ENCODE measurements at places on chromosomes 4 and X. TPM values are rescaled to one million over a fixed set of nuclear protein-coding genes. Genes with fewer than 3 reads are reported as not detected.

DNA sequence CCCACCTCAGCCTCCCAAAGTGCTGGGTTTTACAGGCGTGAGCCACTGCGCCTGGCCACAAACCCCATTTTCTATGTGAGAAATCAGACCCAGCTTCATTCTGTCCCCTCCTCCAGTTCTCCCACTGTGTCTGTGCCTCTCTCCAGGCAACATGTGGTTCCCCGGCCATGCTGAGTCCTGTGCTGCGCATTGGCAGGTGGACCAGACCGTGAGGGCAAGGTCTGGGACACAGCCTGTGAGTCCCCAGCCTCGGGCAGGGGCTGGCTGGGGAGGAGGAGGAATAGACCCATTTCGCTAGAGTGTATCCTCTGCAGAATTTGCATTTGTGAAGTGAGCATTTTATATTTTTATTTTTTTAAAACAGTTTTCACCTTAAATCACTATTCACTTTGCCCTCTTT lies 21.5 kb upstream of the CLDN24 start:
- no peak for DNase-seq

DNA sequence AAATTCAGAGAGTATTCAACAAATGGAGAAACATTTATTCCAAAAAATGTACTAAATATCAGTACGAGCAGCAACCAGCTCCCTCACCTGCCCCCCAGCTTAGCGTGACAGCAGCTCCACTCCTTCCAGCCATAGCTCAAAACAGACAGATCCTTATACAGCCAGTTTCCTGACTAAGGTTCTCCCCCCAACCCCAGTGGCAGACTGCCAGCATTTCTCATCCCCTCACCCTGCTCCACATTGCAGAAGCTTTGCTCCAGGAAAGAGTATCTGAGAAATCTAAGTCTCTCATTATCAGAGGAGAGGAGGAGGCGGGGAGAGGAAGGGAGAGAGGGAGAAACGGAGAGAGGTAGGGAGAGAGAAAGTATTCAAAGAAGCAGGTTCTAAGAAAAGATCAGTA lies 53.3 kb upstream of the PASD1 start:
- no peak for DNase-seq

DNA sequence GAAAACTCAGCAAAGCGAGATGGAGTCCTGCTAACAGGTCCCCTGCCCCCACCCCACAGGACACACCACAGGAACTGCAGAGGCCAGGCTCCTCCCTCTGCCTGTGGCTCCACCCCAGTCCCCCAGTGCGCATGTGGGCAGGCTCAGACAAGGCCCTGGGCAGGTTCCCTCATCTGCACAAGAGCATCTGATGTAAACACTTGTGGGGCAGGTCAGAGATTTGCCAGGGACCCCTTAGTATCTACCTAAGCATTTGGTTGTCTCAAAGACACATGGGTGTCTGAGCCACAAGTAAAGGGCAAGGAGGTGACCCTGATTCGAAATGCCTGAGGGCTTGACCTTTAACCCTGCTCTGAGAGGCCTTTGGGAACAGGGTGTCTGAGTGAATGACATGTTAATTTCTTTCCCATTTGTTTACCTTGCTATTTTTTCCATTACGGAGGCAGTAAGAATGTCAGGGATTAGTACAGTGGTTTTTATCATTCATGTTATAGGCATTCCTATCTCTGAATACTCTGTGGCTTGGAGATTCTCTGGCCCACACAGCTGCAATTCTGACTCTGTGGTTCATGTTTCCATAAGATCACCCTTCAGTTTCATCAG lies 85.3 kb downstream of the ZNF518B start:
- DNase-seq = no peak

DNA sequence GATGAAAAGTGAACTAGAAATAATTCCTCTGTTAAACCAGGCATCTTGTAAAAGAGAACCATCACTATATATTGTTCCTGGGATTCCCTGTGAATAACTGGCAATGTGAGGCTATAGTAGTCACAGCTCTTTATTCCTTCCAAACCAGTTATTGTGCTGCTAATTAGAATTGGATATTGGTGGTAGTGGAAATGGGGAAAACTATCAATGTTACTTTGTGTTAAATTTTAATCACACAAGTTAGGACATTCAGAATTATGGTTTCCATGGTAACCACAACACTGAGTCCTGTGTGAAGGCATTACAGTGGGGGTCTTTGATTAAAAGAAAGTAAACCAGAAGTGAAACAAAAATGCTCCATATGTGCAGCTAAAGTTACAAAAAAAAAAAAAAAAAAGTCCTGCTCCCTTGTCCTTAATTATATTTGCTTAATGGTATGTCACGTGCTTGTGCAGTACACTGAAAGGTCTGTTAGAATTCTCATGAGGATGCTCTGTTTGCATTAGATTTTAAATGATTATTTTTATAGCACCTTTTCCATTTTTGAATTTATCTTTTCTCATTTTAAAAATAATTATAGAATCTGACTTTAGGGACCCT lies 200.4 kb downstream of the ADGRL3 start:
- DNase-seq = no peak

DNA sequence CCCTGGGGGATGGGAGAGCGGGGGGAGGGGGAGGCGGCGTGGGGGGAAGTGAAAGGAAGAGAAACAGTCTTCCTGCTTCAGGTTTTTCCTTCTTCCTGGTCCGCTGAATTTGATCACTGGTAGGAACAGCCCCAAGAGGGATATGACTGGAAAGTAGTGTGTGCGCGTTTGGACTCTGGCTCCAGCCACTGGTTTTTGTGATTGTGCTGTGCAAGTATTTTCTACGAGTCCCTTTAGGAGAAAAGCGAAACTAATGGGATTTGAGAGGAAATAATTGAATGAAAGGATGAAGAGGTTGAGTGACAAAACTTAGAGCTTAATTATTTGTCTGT lies 836 bp downstream of the PRRG1 start:
- DNase-seq = no peak

DNA sequence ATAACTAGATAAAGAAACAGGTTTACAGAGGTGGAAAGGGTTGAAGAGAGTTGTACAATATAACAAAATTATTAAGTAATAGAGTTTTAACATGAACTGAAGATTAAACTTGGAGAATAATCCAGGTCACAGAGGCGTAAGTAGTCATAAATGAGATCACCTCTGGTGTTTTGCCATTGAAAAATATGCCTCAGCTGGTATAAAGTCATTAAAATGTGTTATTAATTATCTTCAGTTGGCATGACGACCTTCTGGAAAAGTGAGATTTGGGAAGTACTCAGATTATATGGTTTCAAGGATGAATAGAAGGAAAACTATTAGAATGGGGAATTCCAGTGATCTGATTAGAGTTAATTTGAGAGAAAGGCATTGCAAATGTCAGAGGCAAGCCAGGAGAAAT lies 237.5 kb upstream of the ANXA10 start:
- DNase-seq = no peak

- no peak for DNase-seq
Measured at GRCh38 chrX:150269605-150270254, 93.4 kb upstream of the MAMLD1 start.

GRCh38 chr4:675036-675882 lies 917 bp downstream of the MYL5 start:
- no peak for DNase-seq

DNA sequence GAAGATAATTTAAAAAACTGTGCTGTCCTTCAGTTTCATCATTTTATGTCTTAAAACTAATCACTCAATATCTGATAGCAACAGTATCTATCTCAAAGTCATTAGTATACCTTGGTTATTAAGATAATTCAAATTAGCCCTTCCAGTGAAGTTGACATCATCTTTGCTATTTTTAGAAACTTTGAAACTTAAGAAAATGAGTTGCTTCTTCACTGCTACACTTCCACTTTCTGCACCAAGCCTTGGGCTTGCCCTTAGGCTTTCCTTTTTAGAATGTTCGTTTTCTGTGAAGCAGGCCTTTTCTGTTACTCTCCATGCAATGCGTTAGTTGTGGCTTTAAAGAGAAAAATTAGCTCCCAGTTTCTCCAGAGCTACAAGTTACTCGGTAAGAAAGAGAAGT lies 4.4 kb upstream of the VAMP7 start:
- DNase-seq = no peak

DNA sequence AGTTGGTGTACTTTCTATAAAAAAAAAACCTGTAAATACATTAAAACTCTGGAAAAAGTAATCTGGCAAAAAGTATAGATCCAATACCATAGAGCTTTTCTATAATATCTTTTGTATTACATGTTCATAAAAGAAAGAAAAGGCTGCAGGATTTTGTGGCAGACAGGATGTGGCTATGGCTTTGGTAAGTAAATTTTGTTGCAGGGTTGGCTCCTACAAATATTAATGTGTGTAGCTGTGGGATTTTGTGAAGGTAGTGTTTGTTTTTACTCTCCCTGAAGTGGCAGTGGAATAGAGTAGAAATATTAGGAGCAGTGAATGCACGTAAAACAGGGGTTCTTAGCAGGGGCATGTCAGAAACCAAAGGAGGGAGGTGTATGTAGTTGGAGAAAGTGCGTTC lies 84.8 kb downstream of the TSPAN7 start:
- DNase-seq = no peak

DNA sequence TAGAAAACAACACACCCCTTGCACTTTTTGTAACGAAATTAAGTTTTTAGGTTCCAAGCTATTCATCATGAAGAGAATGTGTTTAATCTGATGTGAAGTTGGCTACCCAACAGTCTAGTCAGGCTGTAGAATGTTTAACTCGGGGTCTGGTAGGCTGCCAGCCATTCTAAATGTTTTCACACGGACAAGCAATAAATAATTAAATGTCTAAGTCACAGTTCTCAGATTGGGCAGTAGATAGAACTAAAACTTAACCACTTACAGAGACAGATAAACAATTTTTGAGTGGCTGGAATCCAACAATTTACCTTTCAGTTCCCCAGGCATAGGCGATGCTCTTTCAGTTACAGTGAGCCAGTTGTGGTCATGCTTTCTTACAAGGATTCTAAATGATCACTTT lies 66.5 kb downstream of the CHIC2 start:
- DNase-seq = no peak

DNA sequence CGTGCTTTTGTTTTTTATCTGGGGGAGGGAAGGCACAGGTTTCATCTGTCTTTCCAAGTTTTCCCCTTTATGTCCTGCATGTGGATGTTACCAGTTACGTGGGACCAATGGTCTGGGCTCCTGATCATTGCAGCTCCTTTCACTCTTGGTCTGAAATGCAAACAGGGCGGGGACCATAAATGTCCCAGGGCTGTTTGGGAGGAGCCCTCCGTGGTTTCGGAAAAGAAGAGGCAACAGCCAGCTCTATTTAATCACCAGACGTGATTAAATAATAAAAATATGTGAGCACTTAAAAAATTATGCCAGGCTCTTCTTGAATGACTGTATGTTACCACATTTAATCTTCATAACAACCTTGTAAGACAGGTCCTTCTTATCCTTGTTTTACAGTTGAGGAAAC lies 30.8 kb upstream of the C1GALT1C1 start:
- DNase-seq = no peak

DNA sequence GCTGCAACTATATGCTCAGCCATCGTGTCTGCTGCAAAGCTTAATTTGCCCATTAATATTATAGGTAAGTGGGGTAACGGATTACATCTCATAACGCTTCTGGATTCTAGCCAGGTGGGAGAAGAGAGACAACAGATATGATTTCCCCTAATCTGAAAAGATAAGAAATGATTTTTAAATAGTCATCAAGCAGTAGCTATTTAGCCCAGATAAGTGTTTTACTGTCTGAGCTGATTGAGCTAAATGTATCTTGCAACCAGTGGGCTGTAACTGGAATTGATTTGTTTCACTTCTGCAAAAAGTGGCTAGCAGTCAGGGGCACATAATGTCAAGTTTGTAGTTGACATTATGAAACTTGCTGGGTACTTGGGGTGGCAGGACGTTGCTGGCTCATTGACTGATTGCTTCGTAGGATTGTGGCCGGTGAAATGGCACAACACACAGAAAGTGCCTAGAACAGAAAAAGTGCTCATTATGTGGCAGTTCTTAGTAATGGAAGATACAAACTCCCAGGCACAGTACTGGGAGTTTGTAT lies 18.5 kb downstream of the LAP3 start:
- DNase-seq = no peak

- no peak for DNase-seq
Measured at GRCh38 chrX:43121637-43122036, 343.7 kb upstream of the PPP1R2C start.

GRCh38 chrX:71100581-71101505 lies 5.2 kb downstream of the FOXO4 start:
- no peak for DNase-seq

DNA sequence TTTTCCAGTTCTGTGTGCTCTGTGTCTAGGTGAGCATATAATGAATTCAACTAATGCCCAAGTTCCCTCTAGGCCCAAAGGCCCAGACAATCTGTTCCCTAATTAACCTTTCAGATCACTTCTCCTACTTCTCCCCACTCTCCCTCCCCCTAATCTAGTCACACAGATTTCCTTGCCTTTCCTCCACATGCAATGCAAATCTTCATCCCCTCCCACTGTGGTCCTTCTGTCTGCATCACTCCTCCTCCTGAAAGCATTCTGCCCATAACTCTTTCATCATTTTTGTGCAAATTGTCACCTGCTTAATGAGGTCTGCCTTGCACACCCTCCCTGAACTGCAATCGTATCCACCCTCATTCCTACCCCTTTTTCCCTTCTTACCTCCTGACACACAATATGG lies 346.6 kb downstream of the FBXO8 start:
- DNase-seq = no peak

GRCh38 chr4:5322321-5322720 lies 271.0 kb downstream of the STK32B start:
- DNase-seq = no peak

GRCh38 chrX:106899841-106900240 lies 3.3 kb downstream of the RIPPLY1 start:
- no peak for DNase-seq

GRCh38 chr4:47482326-47482725 lies 2.7 kb upstream of the ATP10D start:
- DNase-seq = no peak

- DNase-seq = no peak
Measured at GRCh38 chrX:30957753-30958152, 68.7 kb upstream of the TAB3 start.

- no peak for DNase-seq
Measured at GRCh38 chr4:166625018-166625637, 609.2 kb downstream of the SPOCK3 start.

- DNase-seq = no peak
Measured at GRCh38 chr4:7680106-7680505, 245.4 kb upstream of the PSAPL1 start.

DNA sequence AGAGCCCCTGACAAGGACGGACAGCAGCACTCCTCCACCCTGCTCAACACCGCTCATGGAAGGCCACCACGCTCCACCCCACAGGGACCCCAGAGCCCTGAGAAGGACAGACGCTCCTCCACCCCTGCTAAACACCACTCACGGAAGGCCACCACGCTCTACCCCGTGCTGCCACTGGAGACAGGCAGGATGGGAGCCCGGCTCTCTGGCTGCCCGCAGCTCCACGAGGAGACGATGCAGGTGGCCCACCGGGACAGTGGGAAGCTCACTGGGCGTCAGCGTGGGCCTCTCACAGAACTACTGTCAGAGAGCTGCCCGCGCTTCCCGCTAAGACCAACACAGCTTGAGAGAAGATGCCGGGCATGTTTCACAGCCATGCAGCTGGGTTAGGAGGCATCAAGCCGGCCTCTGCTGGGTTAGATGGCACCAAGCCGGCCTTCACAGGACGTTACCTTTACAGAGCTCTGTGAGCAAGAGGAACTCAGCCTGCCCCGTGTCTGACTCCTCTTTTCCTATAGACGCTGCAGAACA lies 20.8 kb downstream of the GAK start:
- DNase-seq = no peak

The KLB gene
- total RNA-seq = not detected

The IGBP1 gene
- total RNA-seq = 43.2 TPM

The GK2 gene
- not detected for total RNA-seq

The HSFX2 gene
- total RNA-seq = 1.3 TPM

The CT45A3 gene
- total RNA-seq = not detected

The FAM90A26 gene
- total RNA-seq = not detected

The UGT2B10 gene
- not detected for total RNA-seq

The XK gene
- total RNA-seq = 1.5 TPM

The MND1 gene
- total RNA-seq = 3.0 TPM

The MAGED4 gene
- 0.27 TPM for total RNA-seq
